ENCODE measurements at places on chromosomes 5 and 9.

DNA sequence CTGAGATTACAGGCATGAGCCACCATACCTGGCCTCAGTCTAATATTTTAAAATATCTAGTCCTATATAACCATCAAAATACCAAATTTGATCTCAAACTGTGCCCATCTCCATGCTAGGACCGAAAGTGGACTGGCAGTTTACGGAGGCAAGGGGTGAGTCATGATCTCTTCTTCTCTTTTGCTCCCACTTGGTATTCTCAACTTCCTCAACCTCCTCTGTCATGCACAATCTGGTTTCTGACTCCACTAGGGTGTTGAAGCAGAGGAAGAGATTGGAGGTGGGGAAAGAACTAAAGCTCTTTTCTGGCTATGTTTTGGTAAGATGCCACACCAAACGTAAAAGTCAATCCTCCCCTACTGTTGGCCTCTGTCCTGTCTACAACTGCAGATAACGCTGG lies 55.9 kb upstream of the CEMIP2 start:
- DNase-seq, result no peak

GRCh38 chr9:130931508-130932254 lies 7.4 kb downstream of the FIBCD1 start:
- DNase-seq, result no peak

DNA sequence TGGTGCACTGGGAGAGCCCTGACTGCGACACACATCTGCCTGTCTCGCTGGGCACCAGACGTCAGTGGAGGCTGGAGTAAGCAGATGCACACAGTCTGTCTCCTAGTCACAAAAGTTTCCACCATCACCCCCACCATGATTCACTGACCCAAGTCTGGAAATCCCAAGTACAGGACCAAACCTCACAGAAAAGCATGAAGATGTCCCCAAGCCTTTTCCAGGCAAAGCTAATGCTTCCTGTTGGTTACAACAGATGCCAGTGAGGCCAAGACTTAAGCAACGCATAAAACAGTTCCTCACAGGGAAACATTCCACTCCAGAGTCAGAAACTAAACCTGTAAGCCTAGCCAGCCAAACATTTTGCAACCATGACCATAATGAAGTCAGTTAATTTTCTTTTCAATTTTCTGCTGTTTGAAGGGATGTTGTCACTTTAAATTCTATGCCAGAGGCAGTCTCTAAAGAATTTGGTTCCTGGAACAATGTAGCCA lies 259.3 kb upstream of the SLC30A5 start:
- DNase-seq, result no peak

DNA sequence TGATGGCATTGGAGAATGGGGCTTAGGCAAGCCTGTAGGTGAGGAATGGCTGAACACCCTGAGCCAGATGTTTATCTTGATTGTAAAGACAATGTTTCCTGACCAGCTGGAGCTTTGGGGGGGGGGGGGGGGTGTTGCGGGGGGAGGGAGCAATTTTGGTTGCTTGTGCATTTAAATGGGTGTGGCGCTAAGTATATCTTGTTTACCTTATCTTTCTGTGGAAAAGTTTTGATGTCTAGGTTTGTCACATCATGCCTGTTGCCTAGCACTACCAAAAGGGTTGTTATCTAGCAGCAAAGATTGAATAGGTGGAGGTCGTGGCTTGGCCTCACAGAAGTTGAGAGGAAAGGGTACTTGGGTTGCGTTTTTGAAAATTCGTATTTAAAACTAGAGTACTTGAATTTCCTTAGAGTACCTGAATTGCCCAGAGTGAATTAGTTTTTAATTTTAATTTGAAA lies 1.3 kb downstream of the SMAD5 start:
- DNase-seq, result no peak

- DNase-seq, result no peak
These were observed 89.7 kb downstream of the PSD2 start for GRCh38 chr5:139885172-139885856.

- DNase-seq, result no peak
These were observed 364 bp downstream of the RPS6 start for GRCh38 chr9:19379697-19380046.

GRCh38 chr9:70607926-70608325 lies 193.5 kb upstream of the KLF9 start:
- no peak for DNase-seq

GRCh38 chr5:98769210-98769958 lies 4.1 kb upstream of the RGMB start:
- no peak for DNase-seq

- DNase-seq, result peak; percentile 94
These were observed 133.2 kb downstream of the MTX3 start for GRCh38 chr5:79857714-79858409.

GRCh38 chr5:60649288-60649917 lies 50.6 kb downstream of the DEPDC1B start:
- no peak for DNase-seq

DNA sequence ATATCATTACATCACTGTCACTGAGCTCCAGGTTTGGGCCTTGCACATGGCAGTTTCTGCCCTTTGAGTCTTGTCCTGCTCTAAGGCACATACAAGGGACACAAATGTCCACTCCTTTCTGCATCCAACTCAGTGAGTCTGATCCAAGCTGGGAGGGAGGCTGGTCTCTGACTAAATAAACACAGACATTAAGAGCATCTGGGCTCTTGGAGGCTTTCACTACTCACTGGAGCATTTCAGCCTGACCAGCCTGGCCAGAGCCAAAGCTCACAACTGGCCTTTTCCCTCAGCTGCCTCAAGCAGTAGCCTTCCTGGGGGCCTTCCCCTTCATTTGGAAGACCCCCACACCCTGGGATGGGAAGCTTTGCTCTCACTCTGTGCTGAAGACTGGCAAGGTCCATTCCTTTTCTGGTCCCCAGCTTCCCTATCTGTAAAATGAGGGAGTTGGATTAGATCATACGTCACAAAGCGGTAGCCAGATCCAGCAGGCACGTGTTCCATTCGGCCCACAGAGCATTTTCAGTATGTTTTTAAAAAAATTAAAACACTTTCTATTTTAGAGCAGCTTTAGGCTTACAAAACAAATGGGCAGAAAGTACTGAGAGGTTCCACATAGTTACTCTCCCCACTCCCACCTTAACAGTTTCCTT lies 58.6 kb upstream of the XPA start:
- DNase-seq, result no peak

GRCh38 chr5:55994495-55994997 lies at the start of gene IL6ST:
Gene IL6ST (minus strand): TSS chr5:55994963. CDS start chr5:55976278, 18,685 bp downstream.
- DNase-seq, result peak; percentile 34

- no peak for DNase-seq
These were observed 281.1 kb downstream of the MRPS30 start for GRCh38 chr5:45089870-45090269.

GRCh38 chr5:172661526-172661925 lies 20.5 kb downstream of the NEURL1B start:
- no peak for DNase-seq

GRCh38 chr9:113355040-113355596 lies 5.8 kb downstream of the BSPRY start:
- no peak for DNase-seq

- DNase-seq, result peak; percentile 63
These were observed 223.2 kb downstream of the CACNA1B start for GRCh38 chr9:138100711-138101350.

DNA sequence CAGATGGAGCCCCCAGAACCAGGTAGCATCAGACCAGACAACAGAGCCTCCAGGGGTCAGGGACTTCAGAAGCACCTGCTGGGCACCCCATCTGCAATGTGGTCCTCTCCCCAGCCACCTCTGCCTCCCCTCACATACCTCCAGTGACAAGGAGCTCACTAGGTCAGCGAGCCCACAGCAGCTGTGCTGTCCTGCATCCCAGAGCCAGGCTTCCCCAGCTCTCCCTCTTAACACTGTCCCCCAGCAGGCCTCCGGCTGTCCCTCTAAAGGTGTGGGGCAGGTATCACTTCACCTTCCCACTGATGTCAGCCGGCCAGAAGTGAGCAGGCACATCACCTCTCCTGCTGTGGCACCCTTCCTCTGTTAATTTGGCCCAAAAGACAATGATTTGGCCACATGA lies 83.6 kb downstream of the LMX1B start:
- DNase-seq, result no peak

GRCh38 chr5:19859020-19859419 lies 129.0 kb downstream of the CDH18 start:
- DNase-seq, result no peak

DNA sequence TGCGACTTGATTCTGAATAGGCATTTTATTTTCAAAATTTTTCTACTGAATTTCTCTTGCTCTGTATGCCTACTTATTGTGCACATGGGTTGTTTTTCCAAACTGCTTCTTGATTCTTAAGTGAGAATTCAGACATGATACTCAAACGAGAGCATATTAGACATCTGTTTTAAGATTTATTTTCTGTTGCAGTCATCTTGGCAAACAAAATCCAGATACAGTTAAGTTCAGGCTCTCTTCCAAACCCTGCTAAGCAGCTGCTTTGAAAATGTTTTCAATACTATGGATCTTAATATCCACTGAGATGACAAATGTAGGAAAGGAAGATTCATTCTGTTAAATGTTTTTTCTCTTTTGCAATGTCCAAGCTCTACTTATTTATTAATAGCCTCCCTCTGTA lies 4.5 kb downstream of the TMEM215 start:
- no peak for DNase-seq

DNA sequence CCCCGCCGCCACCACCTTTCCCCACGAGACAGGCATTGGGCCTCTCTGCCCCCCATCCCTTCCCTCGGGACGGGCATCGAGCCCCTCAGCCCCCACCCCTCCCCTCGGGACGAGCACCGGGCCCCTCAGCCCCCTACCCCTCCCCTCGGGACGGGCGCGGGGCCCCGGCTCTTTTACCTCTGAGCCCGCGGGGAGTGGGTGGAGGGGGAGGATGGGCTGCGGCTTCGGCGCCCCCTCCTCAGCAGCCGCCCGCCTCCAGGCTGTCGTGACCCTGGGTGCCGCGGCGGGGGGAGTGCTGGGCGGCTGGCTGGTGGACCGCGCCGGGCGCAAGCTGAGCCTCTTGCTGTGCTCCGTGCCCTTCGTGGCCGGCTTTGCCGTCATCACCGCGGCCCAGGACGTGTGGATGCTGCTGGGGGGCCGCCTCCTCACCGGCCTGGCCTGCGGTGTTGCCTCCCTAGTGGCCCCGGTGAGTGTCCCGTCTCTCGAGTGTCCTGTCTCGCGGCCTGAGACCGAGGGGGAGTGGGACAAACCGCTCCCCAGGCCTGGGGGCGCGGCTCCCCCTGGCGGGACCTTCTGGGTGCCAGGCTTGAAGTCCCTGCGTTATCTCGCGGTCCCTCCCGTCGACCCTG lies 791 bp downstream of the SLC2A8 start:
- DNase-seq, result peak; percentile 64

DNA sequence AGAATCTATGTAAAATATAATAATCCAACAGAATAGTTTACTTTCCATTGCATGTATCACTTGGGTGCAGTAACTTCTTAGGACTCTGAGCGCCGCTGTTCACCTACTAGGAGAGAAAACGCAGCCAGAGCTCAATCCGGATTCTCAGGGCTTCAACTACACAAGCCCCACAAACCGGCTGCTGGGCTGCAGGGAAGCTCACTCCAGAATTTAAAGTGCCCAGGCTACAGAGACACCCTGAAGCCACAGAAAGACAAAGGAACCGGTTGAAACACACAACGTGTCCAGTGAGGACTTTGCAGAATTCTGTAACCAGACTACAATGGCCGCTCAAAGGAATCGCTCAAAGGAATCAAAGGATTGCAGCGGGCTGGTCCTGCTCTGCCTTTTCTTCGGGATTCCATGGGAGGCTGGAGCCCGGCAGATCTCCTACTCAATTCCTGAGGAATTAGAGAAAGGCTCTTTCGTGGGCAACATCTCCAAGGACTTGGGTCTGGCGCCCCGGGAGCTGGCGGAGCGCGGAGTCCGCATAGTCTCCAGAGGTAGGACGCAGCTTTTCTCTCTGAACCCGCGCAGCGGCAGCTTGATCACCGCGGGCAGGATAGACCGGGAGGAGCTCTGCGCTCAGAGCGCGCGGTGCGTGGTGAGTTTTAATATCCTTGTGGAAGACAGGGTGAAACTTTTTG lies at the start of gene PCDHGA10:
TSS of gene PCDHGA10 (plus strand) at position 134 of the 686 bp plus-strand sequence. CDS start at position 323, 189 bp downstream.
- no peak for DNase-seq

GRCh38 chr5:76704131-76704663 lies 11.7 kb upstream of the F2R start:
- no peak for DNase-seq

DNA sequence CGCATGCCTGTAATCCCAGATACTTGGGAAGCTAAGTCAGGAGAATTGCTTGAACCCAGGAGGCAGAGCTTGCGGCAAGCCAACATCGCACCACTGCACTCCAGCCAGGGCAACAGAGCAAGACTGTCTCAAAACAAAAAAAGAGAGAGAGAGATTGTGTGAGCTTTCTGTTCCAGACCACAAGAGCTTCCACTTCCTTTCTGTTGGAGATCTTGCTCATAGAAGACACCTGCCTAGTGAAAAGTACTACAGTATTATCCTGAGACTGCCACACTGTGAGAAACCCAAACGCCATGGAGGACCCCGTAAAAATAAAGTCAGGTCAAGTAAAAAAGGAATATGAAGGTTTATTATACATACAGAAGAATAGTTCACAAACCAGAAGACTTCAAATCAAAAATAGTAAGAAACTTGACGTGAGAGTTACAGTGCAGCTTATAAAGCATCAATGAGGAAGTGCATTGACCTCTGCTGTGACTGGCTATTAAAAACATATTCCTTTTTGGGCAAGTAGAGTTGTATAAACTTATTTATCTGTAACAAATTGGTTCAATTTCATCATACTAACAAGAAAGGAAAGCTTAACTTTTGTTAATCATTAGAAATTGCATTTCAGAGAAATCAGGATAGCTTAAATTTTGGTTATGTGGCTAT lies 4.3 kb upstream of the EMB start:
- no peak for DNase-seq

DNA sequence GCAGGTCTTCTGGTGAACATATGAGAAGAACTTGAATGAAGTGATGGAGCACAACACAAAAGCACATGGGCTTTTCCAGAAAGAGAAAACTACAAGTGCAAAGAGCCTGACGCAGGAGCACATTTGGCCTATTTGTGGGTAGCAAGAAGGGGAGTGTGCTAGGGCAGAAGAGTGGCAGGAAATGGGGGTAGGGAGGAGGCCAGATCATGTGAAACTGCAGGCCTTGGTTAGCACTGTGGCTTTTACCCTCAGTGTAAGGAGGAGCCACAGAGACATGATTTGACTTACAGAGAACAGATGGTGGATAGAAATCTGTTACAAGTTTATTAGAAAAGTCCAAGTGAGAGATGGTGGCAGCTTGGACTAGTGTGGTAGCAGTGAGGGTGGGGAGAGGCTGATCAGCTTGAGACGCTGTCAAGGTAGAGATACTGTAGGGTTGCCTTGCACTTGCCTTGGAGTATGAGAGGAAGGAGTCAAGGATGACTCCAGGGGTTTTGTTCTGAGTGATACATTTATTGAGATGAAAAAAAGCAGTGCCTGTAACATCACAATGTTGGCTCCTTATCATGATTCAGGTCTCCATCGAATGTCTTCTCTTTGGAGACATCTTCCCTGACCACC lies 126.7 kb downstream of the PPP2R2B start:
- DNase-seq, result no peak
